ENCODE measurements at places on chromosomes 16 and 17.

- DNase-seq, result no peak
Measured at GRCh38 chr16:14109782-14110727, 38.9 kb downstream of the MRTFB start.

DNA sequence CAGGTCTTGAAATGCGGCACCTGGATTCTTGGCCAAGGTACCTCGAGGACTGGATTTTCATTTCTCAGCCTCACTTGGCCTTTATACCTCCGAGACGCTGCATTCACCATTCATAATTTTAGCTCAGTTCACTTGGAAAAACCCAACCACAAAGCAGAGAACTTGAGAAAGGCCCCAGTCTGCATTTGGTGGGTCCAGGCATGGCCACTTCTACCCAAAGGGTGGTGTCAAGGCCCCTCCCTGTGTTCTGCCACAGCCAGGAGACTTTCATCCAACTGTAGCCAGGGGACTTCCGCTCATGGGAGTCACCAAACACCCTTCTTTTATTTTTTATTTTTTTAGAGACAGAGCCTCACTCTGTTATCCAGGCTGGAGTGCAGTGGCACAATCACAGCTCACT is 14.7 kb upstream of the TVP23A start:
- DNase-seq, result no peak

- DNase-seq, result no peak
Measured at GRCh38 chr16:11168386-11169051, 87.5 kb downstream of the SOCS1 start.

GRCh38 chr17:55233840-55234239 is 30.9 kb upstream of the HLF start:
- DNase-seq, result no peak

- no peak for DNase-seq
Measured at GRCh38 chr16:54453871-54454270, 167.3 kb upstream of the IRX3 start.

DNA sequence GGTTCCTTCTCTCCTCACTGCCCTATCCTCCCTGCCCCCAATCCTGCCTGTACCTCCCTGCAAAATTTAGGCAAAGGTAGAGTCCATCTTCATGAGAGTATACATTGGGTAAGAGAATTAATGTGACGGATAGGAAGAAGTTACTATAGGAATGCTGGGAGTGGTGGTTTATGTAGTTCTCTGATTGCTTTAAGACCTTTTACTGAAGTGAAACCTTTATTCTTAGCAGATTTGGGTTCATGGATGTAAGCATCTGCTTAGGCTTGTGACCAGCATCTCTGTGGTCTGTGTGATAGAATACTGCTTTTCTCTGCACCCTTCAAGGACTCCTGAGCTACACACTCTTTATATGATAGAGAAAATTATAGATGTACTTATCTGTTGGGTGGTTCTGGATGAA is 127.3 kb downstream of the PRKCA start:
- no peak for DNase-seq

GRCh38 chr16:22210854-22211253 is 4.8 kb downstream of the EEF2K start:
- DNase-seq, result no peak

- no peak for DNase-seq
Measured at GRCh38 chr16:79932572-79932971, 332.0 kb upstream of the MAF start.

DNA sequence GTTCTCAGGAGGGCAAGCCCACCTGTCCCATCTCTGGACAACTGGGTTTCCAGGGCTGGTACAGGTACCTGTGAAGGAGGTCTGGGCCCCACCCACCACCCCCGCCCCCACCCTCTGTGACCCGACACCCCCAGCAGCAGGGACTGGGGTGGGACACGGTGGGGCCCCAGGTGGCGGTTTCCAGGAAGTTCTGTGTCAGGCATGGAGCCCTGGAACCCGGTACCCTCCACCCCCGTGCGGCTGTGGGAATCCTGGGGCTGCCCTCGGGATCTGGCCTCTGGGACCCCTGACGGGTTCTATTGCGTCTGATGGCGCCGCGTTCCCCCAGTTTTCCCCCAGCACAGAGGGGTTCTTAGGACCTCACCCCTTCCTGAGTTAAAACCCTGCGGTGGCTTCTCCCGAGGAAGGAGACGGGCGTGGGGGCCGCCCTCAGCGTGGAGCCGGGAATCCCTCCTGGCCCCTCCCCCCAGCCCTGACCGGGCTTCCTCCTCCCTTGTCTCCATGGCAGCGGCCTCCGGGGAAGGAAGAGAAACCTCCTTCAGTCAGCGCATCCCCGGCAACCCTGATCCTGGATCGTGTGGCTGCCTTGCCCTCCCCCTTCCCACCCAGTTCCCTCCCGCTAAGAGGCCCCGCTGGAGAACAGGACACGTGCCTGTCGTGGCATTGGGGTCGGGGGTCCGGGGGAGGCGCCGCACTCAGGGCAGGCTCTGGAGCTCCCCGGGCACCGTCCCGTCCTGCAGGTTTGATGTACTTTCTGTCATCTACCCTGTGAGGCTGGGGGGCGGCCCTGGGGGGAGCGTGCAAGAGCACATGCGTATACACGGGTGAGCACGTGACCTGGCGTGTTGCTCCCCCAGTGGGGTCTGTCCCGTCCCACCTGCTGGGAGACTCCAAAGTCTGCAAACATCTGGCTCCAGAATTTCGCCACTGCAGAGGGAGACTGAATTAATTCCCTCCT is 30.3 kb downstream of the CACNA1H start:
- DNase-seq, result no peak

- no peak for DNase-seq
Measured at GRCh38 chr16:54780266-54780665, 150.4 kb upstream of the IRX5 start.

GRCh38 chr17:29420128-29420527 is 30.0 kb downstream of the TAOK1 start:
- no peak for DNase-seq

- DNase-seq, result peak; percentile 42
Measured at GRCh38 chr17:38751808-38752307, 683 bp upstream of the PSMB3 start.

DNA sequence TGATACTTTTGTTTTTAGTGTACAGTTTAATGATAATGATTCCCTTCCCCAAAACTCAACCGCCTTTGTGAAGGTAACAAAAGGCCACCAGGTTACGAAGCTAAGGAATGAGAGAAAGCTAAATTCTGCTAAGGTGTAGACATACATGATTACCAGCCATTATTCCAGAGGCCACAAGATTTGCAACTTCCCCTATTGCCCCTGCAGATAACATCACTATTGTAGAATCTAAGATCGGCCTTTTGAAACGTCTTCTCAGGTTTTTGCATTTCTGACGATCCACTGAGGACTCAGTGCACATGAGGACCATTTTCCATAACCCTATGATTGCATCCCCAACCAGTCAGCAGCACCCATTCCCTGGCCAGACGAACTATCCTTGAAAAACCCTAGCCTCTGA is 33.9 kb upstream of the SNN start:
- DNase-seq, result no peak

- DNase-seq, result no peak
Measured at GRCh38 chr17:80195671-80196529, 24.2 kb downstream of the SGSH start.

DNA sequence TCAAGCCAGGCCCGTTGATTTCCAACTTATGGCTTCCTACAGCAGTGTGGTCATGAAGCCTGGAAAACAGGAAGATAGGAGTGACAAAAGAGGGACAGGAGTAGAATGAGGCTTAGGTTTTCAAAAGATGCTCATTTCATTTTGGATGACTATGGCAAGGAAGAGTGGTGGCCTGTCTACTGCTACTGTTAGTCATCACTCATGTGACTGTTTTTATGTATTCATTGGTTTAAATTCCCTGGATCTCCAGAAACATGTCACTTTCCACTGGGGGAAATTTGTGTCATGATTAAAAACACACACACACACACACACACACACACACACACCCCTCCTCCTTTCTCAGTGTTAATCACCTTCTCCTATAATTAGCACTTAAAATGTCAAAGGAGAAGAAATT is 1.1 kb upstream of the CYLD start:
- no peak for DNase-seq

- no peak for DNase-seq
Measured at GRCh38 chr17:70772761-70773160, 603.4 kb downstream of the KCNJ2 start.

DNA sequence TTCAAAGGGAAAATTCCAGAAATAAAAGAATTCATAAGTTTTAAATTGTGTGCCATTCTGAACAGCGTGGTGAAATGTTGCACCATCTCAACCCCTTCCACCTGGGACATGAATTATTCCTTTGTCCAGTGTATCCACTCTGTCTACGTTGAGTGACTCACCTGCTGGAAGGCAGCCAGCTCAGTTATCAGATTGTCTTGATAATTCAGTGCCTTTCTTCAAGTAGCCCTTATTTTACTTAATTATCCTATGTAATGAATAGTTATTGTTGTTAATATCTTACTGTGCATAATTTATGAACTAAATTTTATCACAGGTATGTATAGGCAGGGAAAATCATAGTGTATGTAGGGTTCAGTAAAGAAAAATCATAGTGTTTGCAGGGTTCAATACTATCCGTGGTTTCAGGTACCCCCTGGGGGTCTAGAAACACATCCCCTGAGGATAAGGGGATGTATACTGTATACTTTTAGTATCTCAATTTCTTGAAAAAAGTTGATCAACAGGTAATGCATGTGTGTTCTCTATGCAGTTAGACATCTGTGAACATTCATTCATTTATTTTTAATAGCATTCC is 7.7 kb upstream of the PCTP start:
- no peak for DNase-seq

DNA sequence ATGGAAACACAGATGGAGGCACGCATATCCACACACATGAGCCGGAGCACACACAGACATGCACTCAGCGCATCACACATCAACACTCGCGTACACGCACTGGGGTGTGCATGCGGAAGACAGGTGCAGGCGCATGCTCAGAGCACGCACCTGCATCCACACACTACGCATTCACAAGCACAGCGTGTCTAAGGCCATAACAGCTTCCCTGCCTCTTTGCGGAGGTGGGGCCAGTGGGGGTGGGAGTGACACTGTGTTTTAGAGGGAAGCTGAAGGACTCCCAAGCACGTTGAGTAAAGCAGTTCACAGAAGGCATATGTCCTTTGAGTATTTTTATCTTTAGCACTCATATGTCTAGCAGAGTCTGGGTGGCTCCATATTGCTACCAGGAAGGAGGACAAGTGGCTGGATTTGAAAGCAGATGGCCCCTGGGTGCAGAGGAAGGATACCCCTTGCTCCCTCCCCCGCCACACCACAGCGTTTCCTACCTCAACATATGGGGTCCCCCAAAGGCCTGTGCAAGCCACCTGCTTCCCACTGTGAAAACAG is 68.6 kb upstream of the TOB1 start:
- no peak for DNase-seq

- no peak for DNase-seq
Measured at GRCh38 chr17:81332914-81333528, 37.9 kb upstream of the SLC38A10 start.

DNA sequence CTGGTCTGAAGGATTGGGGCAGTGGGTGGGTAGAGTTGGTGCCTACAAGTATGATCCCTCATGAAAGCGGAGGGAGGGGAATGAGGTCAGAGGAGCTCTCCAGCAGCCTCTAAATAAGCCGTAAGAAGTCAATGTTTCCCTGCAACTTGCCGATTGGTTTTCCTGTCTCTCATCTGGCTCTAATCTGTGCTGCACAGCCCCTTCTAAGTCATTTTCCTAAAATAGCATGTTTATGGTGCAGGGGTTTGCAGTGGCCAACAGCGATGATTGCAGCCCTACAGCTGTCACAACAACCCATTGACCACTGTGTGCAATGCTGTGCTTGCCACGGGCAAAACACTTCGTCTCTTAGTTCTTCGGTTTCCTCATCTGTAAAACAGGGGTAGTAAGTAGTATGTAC is 189.2 kb downstream of the PRKCB start:
- no peak for DNase-seq

DNA sequence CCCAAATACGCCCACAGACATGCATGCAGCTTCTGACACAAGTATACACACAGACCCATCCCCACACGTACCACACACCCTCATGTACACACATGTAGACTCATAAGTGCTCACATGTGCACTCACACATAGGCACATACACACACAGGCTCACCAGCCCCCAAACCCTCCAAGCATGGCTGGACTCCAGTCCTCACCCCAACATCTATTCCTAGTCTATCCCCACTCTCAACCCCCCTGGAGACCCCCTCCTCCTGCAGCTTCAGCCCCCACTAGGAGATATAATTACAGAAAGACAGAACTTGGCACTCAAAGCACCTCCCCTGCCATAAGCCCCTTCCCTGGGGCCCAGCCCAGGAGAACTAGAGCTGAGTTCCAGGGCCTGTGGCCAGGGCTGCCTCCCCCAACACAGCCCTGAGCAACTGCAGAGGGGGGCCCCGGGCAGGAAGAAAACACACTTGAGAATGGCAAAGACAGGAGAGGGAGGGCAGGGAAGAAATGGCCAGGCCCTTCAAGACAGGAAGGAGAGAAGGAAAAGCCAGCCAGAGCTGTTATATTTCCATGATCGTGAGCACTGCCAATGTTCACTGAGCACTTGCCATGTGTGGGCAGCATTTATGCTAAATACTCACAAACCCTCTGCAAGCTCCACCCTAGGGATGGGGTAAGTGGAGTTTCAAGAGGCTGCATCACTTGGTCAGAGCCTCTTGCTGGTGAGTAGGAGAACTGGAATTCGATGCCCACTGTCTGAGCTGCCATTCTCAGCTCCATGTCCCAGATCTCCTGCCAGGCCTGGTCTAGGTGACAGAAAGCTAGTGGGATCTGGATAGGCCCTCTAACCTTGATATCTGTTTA is 224.5 kb downstream of the ZNF423 start:
- no peak for DNase-seq

DNA sequence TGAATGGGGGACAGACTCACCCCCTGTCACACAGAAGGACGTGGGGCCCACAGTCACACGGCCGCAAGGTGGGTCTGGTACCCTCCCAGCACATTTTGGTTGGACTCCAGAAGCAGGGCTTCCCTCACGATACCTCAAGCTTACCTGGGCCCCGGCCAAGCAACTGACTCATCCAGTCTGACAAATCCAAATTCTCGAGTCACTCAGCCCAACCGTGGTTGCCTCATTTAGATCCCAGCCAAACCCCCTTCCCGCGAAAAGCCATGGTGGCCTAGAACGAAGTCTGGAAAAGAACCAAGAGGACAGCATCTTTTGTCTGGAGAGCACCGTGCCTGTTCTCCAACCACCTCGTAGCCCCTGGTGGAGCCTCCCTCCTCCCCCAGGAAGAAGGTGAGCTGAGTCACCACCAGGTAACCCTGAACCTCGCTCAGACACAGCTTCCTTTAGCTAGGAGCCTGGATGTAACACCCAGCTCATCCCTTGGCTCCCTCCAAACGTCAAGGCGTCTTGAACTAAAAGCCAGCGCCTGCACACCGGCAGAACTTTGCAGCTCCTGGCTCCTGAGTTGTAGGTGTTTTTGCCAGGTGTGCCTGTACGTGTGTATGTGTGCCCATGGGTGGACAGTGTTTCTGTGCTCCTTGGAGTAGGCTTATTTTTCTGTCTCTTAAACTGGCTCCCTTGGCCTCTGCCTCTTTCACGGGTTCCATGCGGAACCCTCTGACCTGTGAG is 78.9 kb downstream of the CMIP start:
- no peak for DNase-seq

GRCh38 chr17:69709441-69709840 is 294.9 kb downstream of the MAP2K6 start:
- DNase-seq, result no peak

GRCh38 chr17:5097101-5097834 is 14.4 kb downstream of the ZNF232 start:
- DNase-seq, result no peak
